Ovary (tissue), 10 donors: ENCODE measurements at places on chromosomes 1 and 21.

DNA sequence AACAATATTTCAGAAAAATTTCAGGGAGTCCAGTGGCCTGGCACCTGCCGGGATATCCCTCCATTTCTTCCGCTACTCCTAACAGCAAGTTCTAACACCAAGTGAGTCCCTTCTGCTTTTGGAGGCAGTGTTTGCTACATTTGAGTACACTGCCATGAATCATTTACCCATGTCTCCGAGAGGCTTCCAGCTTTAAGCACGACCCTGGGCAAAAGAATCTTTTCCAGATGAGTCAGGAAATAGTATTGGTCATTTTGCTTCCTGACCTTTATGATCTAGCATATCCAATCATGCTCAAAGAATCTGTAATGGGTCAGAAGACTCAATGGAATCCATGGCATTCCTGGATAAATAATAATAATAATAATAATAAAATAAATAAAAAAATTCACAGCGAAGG, 60.7 kb upstream of the FMN2 start:
- no peak for DNase-seq

- no peak for DNase-seq
Observed at GRCh38 chr21:26473471-26473870, 99.6 kb downstream of the CYYR1 start.

- no peak for DNase-seq
Observed at GRCh38 chr1:193676996-193677549, 490.7 kb upstream of the B3GALT2 start.

- no peak for DNase-seq
Observed at GRCh38 chr1:118947790-118948189, 40.4 kb downstream of the TBX15 start.

DNA sequence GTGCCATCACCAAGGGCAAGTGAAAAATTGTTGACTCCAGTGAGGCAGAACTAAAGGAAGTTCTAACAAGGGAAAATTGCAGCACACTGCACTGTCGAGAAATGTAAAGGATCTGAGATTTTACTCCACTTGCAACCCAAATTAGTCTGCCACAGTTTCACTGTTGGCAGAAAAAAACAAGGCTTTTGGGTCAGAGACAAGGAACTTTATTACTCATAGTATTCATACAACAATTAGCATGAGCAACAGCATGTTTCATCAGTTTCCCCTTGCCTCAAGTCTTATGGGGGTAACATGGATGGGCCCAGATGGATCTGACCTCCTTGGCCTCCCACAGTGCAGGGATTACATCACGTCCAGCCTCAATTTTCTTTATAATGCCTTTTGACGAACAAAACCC, 125.3 kb downstream of the LTN1 start:
- no peak for DNase-seq

- DNase-seq = no peak
Observed at GRCh38 chr21:42081138-42081537, 10.0 kb downstream of the UMODL1 start.

GRCh38 chr1:161068306-161069234, 1.1 kb downstream of the ARHGAP30 start:
- no peak for DNase-seq

GRCh38 chr1:114093624-114094362, 59.9 kb downstream of the SYT6 start:
- DNase-seq = no peak

GRCh38 chr1:156591432-156592157, at the start of gene NAXE:
Gene NAXE, plus strand, starts transcription at chr1:156591776. Its CDS starts 29 bp downstream, at chr1:156591805.
- DNase-seq = peak; percentile 80

DNA sequence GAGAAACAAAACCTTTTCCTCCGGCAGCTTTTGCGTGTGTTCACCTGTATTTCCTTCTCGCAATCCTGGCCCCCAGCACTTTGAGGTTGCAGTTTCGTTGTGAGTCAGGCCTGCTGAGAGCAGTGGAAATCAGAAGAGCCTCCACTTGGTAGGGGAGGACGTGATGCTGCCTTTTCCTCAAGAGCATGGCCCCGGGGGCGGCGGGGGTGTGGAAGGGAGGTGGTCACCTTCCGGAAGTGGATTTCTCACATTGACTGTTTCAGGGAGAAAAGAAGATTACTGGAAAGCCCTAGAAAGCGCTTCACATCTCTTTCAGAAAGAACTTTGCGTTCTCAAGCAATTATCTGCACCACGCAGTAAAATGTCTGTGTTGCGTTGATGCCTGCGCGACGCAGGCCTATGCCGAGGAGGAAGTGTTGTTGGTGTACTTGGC, 12.2 kb upstream of the IL10 start:
- no peak for DNase-seq

DNA sequence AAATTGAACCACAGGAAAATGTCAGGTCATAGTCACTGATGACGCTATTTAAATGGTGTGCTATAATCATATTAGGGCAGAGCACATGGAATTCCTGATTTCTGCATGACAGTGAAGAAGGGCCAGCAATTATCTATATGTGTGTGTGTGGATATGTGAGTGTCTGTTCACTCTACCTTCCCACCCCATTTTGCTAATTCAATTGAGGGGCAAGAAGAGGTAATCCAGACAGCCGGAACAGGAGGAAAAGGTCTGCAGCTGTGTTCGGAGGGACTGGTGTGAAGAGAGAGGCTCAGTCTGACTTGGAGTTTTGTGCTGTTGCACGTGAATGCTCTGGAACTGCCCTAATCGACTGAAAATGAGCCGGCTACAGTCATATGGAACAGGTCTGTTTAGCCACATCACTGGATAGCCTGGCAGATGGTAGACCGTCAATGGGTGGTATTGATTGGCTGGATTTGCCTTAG, 5.1 kb upstream of the ELAVL4 start:
- DNase-seq = no peak

DNA sequence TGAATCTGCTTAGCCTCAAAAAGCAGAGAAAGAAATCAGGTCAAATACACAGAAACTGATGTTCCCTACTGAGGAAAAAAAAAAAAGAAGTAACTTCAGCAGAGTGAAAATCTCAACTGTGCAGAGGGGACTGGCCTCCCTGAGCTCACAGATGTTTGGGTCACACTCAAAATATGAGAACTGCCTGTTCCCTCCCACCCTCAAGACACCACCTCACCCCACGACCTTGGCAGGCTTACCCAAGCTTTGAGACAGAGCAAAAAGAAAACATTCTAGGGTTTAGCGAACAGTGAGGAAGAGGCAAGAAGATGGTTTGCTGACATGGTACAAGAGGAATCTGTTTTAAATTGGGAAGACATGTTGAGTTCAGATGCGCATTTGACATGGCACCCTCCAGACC, 48.8 kb downstream of the NID1 start:
- DNase-seq = peak; percentile 93

GRCh38 chr21:33839806-33840205, 75.8 kb downstream of the ATP5PO start:
- DNase-seq = no peak

DNA sequence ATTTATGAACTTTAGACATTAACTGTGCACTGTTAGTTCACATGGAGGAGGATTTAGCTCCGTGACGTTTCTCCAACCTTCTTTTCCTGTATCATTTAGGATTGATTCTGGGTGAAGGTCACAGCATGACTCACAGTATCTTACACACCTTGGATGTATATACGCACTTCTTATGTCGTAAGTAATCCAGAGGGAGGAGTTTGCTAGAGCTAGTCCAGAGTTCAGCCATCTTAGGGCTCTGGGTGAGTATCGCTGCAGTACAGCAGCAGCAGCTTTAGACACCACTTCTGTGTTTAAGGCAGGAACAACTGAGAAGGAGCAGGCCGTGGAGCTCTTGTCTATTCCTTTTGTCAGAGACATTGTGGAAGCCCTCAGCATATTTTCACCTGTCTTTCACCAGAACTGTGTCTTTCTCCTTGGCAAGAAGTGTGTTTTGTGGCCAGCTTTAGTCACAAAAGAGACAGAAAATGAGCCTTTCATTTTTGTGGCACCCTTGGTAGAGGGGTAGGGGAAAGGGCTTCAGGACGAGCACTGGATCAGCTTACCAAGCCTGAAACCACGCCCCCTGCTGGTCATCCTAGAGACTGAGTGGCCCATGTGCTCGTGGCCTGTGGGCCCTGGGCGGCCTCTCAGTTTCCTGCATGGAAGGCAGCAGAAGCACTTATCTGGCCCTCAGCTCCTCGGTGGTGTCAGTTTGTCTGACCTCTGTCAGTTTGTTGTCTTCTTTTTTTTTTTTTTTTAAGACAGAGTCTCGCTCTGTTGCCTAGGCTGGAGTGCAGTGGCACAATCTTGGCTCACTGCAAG, 64.0 kb downstream of the ADARB1 start:
- DNase-seq = no peak

- peak; percentile 74 for DNase-seq
Observed at GRCh38 chr21:42640486-42640885, 12.9 kb upstream of the PDE9A start.

DNA sequence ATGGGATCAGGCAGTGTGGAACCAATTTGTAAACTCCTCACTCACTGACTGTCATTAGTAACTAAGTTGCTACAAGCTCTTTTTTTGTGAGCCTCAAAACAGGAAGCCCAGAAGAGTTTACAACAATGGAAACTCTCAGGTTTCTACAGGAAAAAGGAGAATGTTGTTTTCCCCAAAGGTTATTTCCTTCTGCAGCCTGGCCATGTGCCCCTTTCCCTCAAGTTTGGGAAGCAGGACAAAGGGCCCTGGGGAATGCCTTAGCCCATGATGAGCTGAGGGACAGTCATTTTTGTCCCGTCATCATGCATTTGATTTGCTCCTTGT, 395.9 kb downstream of the KIF26B start:
- no peak for DNase-seq
